ENCODE measurements at places on chromosomes 7 and 10.

DNA sequence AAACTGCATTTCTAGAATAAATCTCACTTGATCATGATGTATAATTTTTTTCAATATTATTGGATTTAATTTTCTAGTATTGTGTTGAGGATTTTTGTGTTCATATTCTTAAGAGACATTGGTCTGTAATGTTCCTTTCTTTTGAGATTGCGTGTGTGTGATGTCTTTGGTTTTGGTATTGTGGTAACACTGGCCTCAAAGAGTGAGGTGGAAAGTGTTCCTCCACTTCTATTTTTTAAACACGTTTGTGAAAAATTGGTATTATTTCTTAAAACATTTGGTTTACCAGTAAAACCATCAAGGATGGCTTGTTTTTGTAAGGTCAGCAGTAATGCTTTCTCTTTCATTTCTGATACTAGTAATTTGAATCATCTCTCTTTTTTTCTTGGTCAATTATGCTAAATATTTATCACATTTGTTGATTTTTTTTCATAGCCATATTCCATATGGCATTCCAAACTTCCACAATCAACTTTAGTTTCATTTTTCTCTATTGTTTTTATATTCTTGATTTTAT lies 290.2 kb upstream of the CDC14C start:
- no peak for DNase-seq

DNA sequence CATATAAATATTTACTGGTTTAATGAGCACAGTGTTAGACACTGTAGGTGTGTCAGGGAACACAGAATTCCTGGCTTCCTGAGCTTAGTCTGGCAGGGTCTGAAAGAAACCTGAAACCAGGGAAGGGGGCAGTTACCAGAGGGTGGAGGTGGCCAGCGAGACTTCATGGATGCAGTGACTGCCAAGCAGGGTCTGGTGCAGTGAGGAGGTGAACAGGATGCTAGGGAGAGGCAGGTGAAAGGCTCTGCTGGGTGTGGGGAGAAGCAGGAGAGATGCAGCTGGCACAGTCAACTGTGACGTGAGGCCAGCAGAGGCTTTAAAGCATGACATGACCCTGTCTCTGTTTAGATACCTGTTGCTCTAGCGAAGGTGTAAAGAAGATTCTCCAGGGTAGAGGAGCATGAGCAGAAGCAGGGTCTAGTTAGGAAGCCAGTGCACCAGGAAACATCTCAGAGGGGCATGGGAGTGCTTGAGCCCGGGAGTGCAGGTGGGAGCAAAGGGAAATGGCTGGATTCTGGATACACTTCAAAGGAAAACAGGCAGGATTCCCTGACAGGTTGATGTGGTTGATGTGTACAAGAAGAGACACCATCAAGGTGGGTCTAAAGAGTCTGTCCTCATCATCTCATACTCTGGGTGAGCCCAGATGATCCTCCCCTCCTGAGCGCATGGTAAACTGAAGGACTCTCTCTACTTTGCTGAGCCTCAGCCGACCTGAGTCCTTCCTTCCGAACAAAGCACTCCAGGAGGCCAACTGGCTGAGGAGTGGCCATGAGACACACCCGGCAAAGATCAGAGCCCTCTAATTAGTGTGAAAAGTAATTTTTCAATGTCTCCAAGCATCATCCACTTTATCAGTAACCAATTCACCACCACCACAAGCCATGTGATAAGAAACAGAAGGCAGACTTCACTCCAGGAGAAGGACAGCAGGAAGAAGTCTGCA lies 186.8 kb downstream of the COBL start:
- no peak for DNase-seq

DNA sequence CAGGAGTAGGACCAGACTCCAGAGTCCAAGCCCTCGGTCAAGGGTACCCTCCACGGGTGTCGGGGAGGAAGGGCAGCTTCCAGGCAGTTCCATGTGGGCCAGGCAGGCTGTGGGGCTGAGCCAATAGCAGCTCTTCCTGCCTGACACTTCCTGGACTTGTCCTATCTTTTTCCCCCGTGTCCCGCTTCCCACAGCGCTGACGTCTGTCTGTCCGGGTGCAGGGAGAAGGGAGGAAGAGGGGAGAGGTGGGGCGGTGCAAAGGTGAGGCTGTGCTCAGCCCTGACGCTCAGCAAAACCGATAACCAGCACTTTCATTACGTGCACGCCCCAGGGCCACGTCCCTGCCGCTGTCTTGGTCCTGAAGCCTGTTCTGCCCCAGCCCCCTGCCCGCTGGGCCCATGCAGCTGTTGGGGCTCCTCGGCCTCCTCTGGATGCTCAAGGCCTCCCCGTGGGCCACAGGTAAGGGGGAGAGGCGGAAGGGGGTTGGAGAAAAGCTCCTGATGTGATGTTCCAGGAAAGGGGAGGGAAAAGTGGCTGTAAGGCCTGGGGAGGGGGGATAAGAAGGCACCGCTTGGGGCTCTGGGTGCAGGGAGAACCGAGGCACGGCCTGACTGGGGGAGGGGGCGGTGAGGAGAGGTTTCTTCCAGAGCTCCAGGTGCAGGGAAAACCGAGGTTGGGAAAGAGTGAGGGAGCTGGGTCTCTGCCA lies at the start of gene MUC3A:
Gene MUC3A (plus strand): TSS at position 308 of the 706 bp plus-strand sequence. CDS start 91 bp downstream, at position 399.
- DNase-seq: no peak

- DNase-seq: peak; percentile 45
Observed at GRCh38 chr10:12710594-12711349, 290.7 kb downstream of the CCDC3 start.

DNA sequence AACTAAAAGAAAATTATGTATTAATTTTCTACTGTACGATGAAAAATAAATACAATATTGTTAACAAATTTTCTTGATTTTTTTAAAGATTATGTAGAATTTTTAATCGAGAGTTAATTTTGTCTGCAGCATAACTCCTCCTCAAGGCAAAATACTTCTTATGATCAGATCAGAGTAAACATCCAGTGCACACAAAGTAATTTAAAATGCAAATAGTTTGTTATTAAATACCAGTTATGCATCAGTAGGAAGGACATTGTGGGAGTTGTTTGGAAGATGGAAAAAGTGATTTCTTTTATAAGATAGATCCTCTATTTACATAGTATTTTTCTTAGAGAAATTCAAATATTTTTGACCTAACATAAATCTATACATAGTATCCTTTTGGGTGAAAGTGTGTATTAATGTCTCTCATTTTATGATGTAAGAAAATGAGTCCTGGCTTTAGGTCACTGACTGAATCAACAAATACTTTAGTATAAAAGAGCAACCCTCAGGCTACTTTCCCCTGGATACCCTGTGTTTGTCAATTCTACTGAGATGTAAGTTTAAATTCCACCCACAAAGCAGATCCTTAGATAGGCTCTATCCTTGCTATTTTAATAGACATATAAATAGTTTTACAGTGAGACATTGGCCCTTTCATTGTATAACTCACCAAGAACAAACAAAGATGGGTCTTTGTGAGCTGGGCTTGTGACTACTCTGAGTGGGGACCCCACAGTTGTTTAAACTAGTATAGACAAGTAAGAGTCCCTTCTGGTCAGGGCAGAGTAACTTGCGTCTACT lies 1133.7 kb downstream of the GATA3 start:
- no peak for DNase-seq

DNA sequence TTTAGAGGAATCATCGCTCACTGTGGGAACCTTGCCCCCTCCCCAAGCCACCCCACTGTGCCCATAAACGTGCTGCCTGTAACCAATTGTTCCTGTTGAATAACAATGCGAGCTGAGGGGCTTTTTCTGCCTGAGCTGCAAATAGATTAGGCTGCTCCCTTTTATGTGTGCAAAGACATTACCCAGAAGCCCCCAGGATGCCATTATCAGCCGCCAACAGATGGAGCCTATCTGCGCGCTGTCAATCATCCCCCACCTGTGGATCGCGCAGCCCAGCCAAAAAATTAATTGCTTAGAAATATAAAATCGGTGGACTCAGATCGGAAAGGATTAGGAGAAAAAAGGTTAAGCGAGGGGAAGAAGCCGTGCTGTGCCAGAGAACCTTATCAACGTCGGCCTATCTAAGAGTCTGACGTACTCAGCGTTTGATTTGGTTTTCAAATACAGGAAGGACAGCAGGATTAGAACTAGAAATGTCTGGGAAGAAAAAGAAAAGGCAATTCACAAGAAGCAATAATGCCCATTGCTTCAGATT lies 167.3 kb upstream of the MYO3A start:
- no peak for DNase-seq

GRCh38 chr10:36116731-36117130 lies 474.6 kb upstream of the FZD8 start:
- DNase-seq: no peak

GRCh38 chr7:43485580-43485979 lies 97.3 kb upstream of the STK17A start:
- DNase-seq: no peak

GRCh38 chr7:53812135-53812534 lies 730.0 kb upstream of the VSTM2A start:
- DNase-seq: no peak

- DNase-seq: no peak
Observed at GRCh38 chr10:65670087-65670486, 1255.7 kb upstream of the LRRTM3 start.

DNA sequence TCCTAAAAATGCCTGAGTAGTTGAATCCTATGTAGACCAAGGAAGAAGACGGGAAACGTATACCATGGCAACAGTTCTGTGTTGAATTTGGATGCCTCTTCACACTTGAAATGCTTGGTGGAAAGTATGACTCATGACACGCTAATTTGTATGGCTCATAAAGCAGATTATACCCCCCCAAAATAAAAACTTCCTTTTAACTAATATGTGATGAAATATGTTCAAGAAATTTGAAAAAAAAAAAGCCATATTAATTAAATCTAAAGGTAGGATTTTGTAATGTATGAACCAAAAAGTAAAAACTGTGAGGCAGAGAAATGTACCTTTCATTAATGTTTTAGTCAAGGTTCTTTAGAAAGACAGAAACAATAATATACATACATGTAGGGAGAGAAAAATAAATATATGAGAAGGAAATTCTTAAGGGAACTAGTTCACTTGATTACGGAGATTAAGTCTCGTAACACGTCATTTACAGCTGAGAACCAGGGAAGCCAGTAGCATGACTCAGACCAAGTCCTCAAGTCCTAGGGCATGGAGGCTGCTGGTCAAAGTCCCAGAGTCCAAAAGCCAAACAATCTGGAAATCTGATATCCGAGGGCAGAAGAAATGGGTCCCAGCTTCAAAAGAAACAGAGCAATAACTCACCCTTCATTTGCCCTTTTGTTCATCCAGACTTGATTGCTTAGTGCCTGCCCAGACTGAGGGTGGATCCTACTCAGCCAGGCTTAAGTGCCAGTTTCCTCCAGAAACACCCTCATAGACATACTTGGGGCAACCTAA lies 485.1 kb downstream of the SEMA3D start:
- DNase-seq: no peak

DNA sequence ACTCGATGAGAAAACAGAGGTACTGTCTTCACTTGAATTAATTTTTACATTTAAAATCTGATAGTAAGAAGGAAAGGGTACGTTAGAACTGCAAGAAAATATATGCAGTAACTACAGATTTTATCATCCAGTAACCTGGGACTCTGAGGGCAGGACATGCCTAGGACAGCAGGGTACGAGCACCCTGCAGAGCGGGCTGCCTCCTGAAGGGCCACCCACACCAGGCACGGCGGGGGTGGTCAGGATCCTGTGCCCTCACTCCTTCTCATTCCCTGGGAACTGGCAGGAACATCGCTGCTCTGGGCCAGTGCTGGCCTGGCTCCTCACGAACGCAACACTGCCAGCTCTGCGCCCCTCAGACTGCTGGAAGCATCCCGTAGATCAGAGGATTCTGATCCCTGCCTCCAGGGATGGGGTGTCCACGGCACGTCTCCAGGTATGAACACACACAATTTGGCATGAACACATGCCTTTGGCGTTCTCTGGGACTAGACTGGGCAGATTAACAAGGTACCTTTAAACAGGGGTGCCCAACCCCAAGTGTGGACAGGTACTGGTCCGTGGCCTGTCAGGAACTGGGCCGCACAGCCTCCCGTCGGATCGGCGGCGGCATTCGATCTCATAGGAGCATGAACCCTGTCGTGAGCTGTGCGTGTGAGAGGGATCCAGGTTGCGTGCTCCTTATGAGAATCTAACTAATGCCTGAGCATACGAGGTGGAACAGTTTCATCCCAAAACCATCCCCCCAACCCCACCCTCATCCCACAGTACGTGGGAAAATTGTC lies 99.3 kb upstream of the FAM20C start:
- no peak for DNase-seq

GRCh38 chr10:114412907-114413797 lies 8.8 kb upstream of the AFAP1L2 start:
- no peak for DNase-seq

DNA sequence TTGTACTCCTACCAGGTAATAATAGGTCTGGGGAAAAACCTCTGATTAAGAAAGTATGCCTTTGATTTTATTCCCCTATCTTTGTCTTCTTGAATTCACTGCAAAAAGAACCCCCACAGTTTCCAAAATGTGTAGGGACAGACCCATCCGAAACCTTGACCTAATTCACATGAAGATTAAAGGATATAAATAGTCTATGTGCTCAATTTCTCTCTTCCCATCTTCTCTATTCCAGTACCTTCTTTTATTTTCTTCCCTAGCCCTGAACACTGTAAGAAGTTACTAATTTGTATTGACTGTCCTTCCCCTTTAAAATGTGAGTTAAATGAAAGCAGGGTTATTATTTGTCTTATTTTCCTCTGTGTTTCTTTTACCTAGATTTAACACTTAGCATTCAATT lies 135.3 kb downstream of the HBP1 start:
- no peak for DNase-seq

DNA sequence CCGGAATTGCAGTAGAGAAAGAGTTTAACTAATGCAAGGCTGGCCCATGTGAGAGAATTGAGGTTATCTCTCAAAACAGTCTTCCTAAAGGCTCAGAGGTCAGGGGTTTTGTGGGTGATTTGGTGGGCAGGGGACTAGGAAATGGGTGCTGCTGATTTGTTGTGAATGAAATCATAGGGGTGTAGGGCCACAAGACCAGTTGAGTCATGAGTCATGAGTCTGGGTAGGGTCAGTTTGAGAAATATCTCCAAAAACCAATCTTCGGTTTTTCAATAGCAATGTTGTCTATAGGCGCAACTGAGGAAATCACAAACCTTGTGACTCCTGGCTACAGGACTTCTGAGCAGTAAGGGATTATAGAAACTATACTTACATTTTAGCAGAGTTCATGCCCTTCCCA lies 460.0 kb upstream of the NRP1 start:
- no peak for DNase-seq

DNA sequence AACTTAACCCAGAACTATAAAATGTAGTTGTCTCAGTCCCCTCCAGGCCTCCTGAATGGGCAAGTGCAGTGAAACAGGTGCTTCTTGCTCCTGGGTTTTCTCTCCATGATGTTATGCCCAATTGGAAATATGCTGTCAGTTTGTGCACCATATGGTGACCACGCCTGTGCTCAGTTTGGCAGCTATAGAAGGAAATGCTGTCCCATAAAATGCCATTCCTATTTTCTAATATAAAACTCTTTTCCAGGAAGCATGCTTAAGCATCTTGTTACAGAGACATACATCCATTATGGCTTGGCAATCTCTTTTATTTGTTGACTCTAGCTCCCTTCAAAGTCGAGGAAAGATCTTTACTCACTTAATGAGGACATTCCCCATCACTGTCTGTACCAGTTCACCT lies 45.2 kb downstream of the FGFBP3 start:
- DNase-seq: no peak

GRCh38 chr7:77799078-77799964 lies 748 bp downstream of the PHTF2 start:
- peak; percentile 18 for DNase-seq

Data from CD8-positive, alpha-beta memory T cell (primary cell).